ENCODE measurements at places on chromosomes 7 and 10.

- no peak for DNase-seq
Observed at GRCh38 chr7:12674861-12675260, 12.6 kb upstream of the ARL4A start.

- no peak for DNase-seq
Observed at GRCh38 chr7:31550432-31550831, 36.5 kb downstream of the ITPRID1 start.

DNA sequence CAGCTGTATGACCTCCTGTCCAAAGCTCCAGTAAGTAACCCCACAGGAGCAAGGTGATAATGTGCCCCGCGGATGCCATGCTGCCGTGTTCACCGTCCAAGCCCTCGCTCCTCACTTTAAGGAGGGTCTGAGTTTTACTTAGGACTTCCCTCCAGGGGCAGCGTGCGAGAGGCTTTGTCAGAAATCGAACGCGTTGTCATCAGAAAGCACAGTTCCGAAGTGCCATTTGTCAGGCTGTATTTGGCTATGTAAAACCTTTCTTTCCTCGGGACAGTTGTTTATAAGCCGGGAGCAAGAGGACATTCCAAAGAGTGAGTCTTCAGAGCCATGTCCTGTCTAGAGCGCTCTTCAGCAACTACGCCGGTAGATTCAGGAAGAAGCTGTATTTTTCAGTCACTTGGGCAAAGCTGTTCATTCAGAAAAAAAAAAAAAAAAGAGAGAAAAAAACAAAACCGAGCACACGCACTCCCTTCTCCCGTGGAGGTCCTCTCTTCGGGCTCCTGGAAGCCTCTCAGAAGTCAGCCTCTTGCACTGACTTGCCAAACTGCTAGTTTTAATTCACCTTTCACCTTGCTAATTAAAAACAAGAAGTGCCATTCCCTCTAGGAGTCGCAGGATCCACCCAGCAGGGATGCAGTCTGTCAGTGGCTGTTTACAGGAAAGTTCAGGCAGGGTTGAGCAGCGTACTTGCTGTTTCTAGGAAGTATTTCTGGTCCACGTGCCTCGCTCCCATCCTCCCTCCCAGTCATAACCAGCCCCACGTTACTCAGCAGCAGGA, at the start of gene SEMA3E:
Gene SEMA3E (minus strand): TSS at position 676 of the 778 bp plus-strand sequence.
- DNase-seq, result no peak

DNA sequence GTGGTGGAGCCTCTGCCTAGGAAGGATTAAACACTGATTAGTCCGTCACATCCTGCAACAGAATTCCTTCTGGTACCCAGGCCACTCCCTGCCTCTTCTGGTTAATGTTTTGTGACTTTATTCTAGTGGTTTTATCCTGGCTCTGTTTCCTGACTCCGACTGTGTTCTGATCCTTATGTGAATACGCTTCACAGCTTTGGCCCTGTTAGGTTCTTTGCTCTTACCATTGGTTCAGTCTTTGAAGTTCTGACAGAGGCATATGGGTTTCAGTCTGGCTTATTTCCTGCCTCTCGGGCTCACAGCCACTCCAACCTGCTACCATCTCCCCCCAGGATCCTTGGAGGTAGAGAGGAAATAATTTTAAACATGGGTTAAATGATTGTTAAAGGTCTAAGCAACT, 23.2 kb upstream of the FGL2 start:
- no peak for DNase-seq

Data from activated T-helper 1 cell treated with anti-CD3 and anti-CD28 coated beads, Interleukin-2, amount 50 U/mL, for 16 hours (primary cell).